ENCODE measurements at places on chromosomes 6 and 20. TPM values are rescaled to one million over a fixed set of nuclear protein-coding genes. Genes with fewer than 3 reads are reported as not detected.

The IL17A gene
- not detected for polyA plus RNA-seq

The CHD6 gene
- 41.3 TPM for polyA plus RNA-seq

The ZGPAT gene
- 15.1 TPM for polyA plus RNA-seq

The CTAGE9 gene
- polyA plus RNA-seq: not detected

The IYD gene
- polyA plus RNA-seq: 3.2 TPM

The IL20RA gene
- polyA plus RNA-seq: 0.63 TPM

All from left renal pelvis (tissue), 4 donors.